BE2C (cell line): ENCODE measurements at places on chromosomes 16 and 17.

DNA sequence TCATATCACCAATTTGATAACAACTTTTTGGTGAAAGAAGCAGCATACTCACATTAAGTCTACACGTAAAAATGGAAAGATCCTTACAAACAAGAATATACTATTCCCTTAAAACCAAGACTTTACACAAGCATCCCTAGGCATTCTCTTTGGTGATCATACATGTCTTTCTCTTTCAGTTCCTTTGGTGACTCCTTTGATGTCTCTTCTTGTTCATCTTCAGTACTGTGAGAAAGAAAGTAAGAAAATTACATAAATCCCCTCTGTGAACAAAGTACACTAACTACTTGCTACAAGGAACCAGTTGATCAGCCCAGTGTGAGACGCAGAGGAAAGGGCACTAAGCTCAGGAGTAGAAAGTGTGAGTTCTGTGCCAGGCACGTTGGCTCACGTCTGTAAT is 59.6 kb upstream of the MTMR4 start:
- DNase-seq: no peak

DNA sequence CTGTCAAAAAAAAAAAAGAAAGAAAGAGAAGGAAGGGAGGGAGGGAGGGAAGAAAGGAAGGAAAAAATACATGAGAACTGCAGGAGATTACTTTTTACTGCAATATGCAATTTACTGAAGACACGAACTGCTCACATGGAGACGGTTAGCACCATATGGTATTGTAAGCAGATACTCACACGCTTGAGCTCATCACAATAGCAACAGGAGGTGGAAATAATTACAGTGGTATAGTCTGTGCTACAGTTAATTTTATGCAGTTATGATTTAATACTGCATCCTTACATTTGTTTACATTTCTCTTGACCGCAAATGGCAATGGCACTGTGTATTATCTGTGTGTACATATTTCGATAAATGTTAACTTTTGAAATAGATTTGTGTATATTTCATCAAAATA is 21.4 kb upstream of the SLC46A1 start:
- DNase-seq: no peak

DNA sequence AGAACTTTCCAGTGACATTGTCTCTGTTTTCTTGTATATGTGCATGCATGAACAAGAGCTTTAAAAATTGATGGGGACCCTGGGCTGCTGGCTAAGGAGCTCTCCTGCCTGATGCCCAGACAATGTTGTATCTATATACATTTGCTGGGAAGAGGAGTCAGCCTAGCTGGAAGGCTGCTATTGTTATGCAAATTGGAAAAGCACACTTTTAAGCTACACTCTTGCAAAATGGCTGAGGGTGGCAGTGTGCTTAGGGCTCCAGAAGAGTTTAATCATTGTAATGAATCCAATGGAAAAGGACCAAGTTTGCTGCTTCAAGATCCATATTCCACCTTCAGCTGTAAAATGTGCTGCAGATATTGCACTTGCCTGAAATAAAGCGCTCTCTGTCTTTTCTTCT is 171.8 kb downstream of the PRKCA start:
- no peak for DNase-seq

- DNase-seq: no peak
These were observed 161.0 kb downstream of the CBLN1 start for GRCh38 chr16:49120631-49121030.

DNA sequence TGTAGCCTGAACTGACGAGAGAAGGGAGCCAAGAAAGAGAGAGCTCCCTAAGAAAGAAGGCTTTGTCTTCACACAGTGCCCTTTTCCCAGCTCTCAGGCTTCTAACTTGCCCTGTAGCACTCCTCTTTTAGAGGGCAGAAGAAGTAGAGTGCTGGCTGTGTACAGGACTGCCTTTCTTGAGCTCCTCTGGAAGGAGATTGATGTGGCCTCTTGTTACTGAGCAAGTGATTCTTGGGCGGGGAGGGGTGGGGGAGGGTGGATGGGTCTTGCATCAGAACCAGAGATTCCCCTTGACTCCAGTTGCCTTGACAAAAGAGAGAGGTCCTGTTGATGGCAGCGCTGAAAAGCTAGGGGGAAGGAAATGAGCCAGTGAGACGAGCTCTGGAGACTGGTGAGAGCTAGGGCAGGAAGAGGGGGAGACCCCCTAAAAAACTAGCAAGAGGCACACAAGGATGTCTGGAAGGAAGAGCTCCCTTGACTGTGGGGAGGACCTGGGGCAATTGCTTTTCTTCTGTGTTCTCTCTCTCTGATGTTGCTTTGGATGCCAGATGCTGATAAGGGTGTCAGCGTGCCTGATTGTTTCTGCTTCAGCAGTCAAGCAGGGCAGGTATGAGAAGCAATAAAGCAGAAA is 18.4 kb downstream of the GPR179 start:
- DNase-seq: peak; percentile 45

DNA sequence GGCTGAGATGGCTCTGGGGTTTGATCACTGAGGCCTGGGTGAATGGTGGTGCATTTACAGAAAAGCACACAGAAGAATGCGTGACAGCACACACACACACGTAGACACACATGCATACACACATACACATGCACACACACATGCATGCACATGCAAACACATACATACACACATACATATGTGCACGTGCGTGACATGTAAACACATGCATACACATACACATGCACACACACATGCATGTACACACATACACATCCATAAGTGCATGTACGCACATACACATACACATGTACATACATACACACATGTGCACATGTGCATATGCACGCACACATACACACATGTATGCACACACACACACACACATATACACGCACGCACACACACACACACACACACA is 108.4 kb downstream of the AIPL1 start:
- DNase-seq: no peak

- no peak for DNase-seq
These were observed 14.7 kb downstream of the DCAKD start for GRCh38 chr17:45036691-45037090.

- no peak for DNase-seq
These were observed 53.8 kb upstream of the SLC25A19 start for GRCh38 chr17:75342996-75343395.

- DNase-seq: no peak
These were observed 5.2 kb downstream of the FOXJ1 start for GRCh38 chr17:76135810-76136188.

DNA sequence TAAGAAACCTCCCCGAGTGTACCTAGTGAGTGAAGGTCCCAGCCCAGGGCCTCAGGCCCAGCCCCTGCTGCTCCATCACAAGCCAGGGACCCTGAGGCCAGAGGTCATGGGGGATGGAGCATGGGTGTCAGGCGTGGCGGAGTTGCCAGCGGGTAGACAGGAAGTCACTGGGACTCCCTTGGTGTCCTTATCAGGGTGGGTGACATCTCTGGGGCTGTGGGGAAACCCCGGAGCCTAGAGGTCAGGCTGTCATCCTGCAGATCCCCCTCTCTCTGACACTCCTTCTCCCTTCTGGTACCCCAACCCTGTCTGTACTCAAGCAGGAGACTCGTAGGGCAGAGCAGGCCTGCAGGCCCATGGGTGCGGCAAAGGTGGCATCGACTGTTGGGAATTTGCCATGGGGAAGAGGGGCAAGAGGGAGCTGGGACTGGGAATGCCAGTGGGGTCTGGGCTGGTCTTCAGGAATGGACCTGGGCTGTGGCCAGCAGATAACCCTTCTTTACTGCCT is 10.8 kb upstream of the ADGRG1 start:
- peak; percentile 5 for DNase-seq

- DNase-seq: no peak
These were observed 68.7 kb upstream of the MARCHF10 start for GRCh38 chr17:62876673-62877405.

- DNase-seq: no peak
These were observed 15.1 kb upstream of the DHX8 start for GRCh38 chr17:43468691-43469139.

- no peak for DNase-seq
These were observed 160.3 kb downstream of the RPTOR start for GRCh38 chr17:80704894-80705293.

- DNase-seq: peak; percentile 66
These were observed 79.0 kb downstream of the RPA1 start for GRCh38 chr17:1908699-1909309.

DNA sequence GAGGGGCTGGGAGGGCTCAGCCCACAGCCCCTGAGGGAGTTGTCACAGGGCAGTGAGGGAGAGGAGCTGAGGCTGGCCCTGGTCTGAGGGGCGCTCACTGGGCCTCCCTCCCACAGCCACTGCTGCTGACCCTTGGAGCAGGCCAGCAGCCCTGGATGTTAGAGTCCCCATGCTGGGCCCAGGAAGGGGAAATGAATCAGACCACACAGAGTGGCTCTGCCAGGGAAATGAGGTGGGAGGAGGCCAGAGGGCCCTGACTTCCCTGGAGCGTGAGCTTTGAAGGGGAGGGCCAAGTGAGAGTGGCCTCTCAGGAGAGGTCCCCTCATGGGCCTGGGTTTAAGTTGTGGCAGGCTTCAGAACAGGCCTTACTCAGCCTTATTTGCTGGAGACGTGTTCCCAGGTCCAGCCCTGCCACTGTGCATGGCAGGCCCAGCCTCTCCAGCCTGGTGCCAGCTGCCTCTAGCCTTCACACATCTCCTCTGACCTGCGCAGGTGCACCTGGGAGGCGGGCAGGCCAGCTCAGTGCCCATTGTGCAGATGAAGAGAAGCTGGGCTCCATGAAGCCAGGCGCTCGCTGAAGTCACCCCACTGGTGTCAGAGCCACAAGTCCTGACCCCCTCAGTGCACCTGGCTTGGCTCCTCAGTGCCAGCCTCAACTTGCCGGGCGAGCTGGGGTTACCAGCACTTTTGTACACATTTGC is 15.4 kb downstream of the GPT2 start:
- DNase-seq: no peak

GRCh38 chr16:75311383-75311938 is 60.0 kb upstream of the BCAR1 start:
- no peak for DNase-seq

- DNase-seq: no peak
These were observed 469.6 kb upstream of the HSBP1 start for GRCh38 chr16:83338138-83338537.

- DNase-seq: peak; percentile 83
These were observed 832 bp upstream of the SRRM2 start for GRCh38 chr16:2751577-2752034.

GRCh38 chr17:12070561-12070960 is 49.9 kb downstream of the MAP2K4 start:
- DNase-seq: no peak
